ENCODE measurements at places on chromosomes 6 and 20. TPM values are rescaled to one million over a fixed set of nuclear protein-coding genes. Genes with fewer than 3 reads are reported as not detected.

TMEM244 gene
- not detected for total RNA-seq

FERMT1 gene
- 0.17 TPM for total RNA-seq

C20orf141 gene
- not detected for total RNA-seq

FRK gene
- total RNA-seq: 0.02 TPM

SEMG1 gene
- total RNA-seq: not detected

CLPSL1 gene
- not detected for total RNA-seq

CPXM1 gene
- 0.49 TPM for total RNA-seq

SYS1 gene
- total RNA-seq: 32.2 TPM

AKAP7 gene
- total RNA-seq: 6.1 TPM

TRIM27 gene
- total RNA-seq: 64.7 TPM

HLA-DOB gene
- total RNA-seq: 8.1 TPM

SYNGAP1 gene
- 31.8 TPM for total RNA-seq

SLC17A9 gene
- 2.5 TPM for total RNA-seq

TRDN gene
- not detected for total RNA-seq

L3MBTL3 gene
- 15.5 TPM for total RNA-seq

MYLK2 gene
- 0.64 TPM for total RNA-seq

PRR18 gene
- total RNA-seq: not detected

CLIC5 gene
- total RNA-seq: 4.3 TPM

PROCR gene
- 0.34 TPM for total RNA-seq

OR12D2 gene
- not detected for total RNA-seq

KCNG1 gene
- total RNA-seq: not detected

DDAH2 gene
- total RNA-seq: 14.4 TPM
